ELR (cell line): ENCODE measurements at places on chromosomes 4 and X.

DNA sequence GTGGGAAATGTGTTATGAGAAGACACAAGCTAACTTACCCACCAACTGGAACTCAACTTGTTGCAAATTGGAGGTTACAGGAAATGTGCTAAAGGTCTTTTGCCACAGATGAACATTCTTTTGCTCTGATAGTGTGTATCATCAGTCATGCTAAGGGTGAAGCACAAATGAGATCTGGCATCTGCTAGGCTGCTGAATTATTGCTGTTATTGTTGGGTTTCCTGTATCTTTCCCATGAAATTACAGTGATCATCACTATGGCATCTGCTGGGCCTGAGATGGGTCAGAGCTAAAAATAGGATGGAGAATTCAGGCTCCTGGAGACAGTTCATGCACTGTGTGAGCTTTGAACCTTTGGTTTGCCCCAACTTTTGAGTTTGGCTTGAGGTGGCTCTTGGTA lies 124.5 kb downstream of the NPNT start:
- DNase-seq: peak; percentile 46

- no peak for DNase-seq
These were observed 62.7 kb upstream of the HELT start for GRCh38 chr4:184955636-184956035.

GRCh38 chrX:142054094-142054493 lies 150.4 kb downstream of the MAGEC1 start:
- DNase-seq: no peak

DNA sequence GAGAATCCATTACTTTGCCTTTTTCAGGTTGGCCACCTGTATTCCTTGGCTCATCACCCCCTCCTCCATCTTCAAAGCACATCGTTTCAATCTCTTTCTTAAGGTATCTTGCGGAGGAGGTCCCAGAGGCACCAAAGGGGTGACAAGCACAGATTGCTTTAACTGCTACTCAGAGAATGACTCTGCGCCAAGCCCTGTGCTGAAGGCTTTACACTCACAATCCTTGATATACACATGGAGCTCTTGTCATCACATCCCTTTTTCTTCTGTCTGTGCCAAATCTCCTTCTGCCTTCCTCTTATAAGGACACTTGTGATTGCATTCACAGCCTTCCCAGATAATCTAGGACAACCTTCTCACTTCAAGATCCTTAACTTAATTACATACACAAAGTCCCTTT lies 134.7 kb upstream of the MAMLD1 start:
- no peak for DNase-seq

GRCh38 chr4:30720021-30720660 lies at the start of gene PCDH7:
Gene PCDH7 (plus strand): TSS chr4:30720369. CDS start chr4:30721423, 1,054 bp downstream.
- peak; percentile 78 for DNase-seq

DNA sequence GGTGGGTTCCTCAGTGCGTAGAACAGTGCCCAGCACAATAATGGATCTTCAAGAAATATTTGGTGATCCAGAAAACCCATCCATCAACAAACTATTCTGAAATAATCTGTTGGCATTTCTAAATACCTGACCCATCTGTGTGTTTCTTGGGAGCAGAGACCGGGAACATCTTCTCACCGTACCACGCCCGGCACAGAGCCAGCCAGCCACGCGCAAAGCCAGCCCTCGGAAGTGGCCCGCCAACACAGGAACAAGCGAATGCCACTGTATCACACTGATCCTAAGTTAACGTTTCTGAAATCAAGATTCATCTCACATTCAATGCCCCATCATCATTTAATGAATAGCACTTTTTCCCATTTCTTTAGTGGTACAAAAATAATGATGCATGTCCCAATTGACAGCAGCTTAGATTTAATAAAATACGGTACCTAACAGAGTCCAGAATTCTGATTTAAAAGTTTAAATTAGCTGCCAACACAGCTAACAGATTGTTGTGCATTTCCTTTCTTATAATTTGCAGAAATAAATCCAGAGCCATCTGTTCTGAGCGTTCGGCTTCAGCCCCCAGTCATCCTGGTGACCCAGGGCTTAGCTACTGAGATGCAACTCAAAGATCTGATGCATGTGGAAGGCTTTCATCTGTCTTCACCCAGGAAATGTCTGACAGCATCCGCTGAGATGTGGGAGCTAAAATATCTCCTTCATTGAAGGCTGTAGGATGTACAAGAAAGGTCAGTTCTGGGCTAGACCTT lies 44.2 kb downstream of the JAKMIP1 start:
- DNase-seq: no peak

GRCh38 chr4:7255488-7255881 lies 63.1 kb downstream of the SORCS2 start:
- DNase-seq: no peak

GRCh38 chr4:106507440-106507839 lies 138.9 kb upstream of the GIMD1 start:
- no peak for DNase-seq
